ENCODE measurements at places on chromosomes 4 and X. TPM values are rescaled to one million over a fixed set of nuclear protein-coding genes. Genes with fewer than 3 reads are reported as not detected.

The LINC00632 gene
- total RNA-seq, result 5.3 TPM

The TRPC5OS gene
- total RNA-seq, result not detected

The HTRA3 gene
- 7.3 TPM for total RNA-seq

The SULT1B1 gene
- total RNA-seq, result not detected

The ATP11C gene
- 39.8 TPM for total RNA-seq

The COL25A1 gene
- total RNA-seq, result 0.66 TPM

All from placental pericyte (primary cell).